ENCODE measurements at places on chromosomes 7 and 10.

DNA sequence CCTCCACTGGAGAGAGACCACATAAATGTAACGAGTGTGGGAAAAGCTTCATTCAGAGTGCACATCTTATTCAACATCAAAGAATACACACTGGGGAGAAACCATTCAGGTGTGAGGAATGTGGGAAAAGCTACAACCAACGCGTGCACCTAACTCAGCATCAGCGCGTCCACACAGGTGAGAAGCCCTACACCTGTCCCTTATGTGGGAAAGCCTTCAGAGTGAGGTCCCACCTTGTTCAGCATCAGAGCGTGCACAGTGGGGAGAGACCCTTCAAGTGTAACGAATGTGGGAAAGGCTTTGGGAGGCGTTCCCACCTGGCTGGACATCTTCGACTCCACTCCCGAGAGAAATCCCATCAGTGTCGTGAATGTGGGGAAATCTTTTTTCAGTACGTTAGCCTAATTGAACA lies 20.6 kb downstream of the FAM200A start:
- no peak for DNase-seq

DNA sequence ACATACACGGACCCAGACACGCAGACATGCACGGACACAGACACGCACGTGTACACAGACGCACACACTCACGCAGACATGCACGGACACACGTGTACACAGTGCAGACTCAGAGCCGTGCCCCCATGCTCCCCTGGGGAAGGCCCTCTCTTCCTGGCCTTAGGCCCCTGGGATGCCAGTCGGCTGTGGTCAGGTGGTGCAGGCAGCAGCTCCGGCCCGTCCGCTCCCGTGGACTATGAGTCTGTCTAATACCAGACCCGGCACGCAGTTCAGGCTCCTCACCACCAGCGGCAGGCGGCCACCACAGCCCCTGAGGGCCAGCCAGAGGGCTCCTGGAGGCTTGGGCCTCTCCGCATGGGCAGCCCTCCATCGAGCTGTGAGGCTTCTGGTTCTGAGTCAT lies 52.0 kb upstream of the NKX6-2 start:
- no peak for DNase-seq

DNA sequence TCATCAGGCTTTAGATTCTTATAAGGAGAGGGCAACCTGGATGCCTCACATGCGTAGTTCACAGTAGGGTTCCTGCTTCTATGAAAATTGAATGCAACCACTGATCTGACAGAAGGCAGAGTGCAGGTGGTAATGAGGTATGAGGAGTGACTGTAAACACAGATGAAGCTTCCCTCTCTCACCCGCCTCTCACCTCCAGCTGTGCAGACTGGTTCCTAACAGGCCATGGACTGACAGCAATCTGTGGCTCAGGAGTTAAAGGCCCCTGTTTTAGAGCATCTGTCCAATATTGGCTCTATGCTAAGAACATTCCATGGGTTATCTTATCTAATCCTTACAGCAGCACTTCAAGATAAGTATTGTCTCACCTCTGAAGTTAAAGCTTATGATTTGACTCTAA lies 213.5 kb upstream of the NRP1 start:
- DNase-seq, result peak; percentile 1

GRCh38 chr7:2105280-2105679 lies 127.5 kb downstream of the MAD1L1 start:
- no peak for DNase-seq

GRCh38 chr7:125184801-125185200 lies 255.2 kb upstream of the POT1 start:
- DNase-seq, result no peak

DNA sequence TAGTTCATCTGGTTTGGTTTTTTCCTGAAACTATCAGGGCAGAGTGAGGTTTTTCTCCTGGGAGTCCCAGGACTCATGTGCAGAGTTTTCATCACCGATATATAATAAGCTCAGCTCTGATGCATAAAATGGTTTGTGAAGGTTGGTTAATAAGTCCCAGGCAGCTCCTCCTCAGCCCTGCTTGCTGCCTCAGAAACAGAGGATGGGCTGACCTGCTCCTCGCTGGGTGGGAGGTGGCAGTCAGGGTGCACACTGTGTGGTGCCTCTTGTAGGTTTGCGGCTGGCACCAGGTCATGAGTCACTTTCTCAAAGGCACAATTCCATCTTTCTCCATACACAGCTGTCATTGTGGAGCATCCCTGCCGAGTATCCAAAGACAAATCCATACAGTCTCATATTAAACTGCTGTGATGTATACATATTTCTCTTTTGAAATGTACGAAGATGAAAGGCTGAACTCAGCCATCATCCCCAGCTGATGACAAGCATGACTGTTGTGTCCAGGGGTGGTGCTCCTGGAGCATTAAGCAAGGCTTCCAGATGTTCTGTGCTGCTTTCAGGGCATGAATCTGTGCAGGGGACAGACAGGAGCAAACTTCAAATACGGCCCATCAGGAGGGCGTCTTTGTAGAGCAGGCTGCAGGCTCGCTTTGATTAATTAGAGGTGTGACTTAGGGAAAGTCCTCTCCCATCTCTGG lies 125.7 kb upstream of the NPS start:
- no peak for DNase-seq
